Upper lobe of right lung (tissue), 1 donor: ENCODE measurements at places on chromosomes 7 and 10.
A peak's percentile ranks its signal among the peaks of the same experiment; 100 is the strongest.

GRCh38 chr10:33102071-33102470 lies 144.0 kb upstream of the ITGB1 start:
- DNase-seq: no peak

DNA sequence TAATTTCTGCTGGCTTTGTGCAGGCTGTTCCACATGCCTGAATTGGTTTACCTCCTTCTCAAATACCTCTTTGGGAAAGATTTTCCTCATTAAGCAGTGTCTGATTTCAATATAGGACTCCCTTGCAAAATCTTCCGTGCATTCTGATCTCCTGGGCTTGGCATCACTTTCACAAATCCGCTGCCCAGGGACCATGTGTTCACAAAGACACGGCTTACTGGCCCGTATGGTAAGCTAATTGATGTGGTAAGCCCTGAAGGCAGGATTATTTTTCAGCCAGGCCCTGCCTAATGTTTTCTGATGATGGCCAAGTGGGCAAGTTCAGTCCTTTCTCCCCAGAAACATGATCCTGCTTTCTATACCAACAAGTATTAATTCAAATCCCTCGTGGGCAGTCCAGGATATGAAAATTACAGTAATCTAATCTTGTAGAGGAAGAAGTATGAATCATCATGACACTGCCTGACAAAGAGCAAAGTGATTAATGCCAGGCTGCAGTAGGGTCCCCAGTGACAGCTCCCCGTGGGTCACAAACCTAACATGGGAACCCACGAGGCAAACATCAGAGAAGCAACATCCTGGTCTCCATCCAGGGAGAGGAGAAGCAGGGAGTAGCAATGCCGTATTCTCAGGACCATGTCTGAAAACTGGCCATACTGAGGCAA lies 11.6 kb upstream of the SVIL start:
- no peak for DNase-seq

- no peak for DNase-seq
These were observed 29.5 kb downstream of the TACC2 start for GRCh38 chr10:122018491-122018890.

DNA sequence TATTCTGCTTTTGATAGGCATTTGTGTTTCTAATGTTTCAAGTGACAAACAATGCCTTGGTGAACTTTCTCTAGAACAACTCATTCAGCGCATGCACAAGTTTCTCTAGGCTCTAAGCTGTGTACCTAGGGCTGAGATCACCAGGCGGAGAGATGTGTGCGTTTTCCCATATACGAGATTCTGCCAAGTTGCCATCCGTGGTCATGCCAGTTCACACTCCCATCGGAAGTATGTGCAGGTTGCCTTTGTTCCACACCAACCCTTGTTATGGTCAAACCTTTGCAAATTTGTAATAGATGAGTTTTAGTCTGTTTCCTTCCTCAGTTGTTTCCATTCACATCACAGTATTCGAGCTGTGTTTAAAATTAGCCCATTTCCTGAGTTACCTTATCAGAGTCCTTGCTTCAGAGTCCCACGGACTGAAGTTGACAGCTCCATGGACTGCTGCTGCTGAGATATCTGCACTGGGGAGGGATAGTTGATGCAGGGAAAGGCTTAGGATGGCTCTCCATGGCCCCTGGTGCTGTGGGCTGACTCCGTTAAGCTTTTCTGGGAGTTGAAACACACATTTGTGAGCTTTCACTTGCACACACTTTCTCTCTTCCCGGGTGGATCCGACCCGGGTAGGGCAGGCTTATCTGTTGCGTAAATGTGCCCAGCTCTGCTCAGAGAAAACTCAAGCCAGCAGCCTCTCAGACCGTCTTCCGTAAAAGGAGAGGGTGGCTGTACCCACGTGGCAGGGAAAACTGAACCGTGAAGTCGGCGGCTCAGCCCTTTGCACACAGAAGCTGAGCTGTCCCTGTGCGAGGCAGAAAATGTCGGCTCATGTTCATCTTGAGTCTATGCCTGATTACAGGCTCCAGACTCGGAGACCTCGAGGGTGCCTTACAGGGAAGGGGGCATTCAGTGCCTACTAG lies 49.4 kb downstream of the HK1 start:
- DNase-seq: peak; percentile 88

GRCh38 chr7:50346545-50347497 lies 42.3 kb downstream of the IKZF1 start:
- DNase-seq: no peak

- DNase-seq: no peak
These were observed 7.2 kb downstream of the CPA2 start for GRCh38 chr7:130273933-130274255.

GRCh38 chr10:73174148-73174925 lies 6.4 kb downstream of the FAM149B1 start:
- DNase-seq: no peak

- no peak for DNase-seq
These were observed 257.7 kb upstream of the NFE2L3 start for GRCh38 chr7:25894002-25894901.

- DNase-seq: no peak
These were observed 24.4 kb upstream of the PPIF start for GRCh38 chr10:79322616-79323543.

DNA sequence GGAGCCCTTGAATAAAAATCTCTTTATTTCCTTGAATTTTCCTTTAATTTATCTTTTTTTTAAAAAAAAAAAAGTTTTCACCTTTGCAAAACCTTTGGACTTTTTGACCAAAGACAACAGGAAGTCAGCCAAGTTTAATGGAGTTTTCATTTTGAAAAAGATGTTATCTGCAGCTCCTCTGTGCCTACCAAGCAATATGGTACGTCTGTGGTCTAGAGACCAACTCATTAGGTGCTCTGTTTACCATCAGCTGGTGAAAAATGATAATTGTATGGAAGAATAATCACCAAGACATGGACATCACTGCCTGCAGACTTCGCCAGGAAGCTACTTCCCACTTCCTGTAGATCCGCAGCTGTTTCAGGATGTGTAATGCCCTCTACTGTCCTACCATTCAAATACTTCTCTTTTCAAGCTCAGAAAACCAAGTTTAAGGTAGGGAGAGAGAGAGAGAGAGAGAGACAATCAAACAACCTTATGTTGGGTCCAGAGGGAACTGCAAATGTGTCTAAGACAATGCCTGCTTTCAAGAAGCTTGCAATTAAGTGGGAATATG lies 18.7 kb downstream of the PLXNA4 start:
- DNase-seq: no peak
